Islet precursor cell (in vitro differentiated cells): ENCODE measurements at places on chromosomes 7 and 10.

DNA sequence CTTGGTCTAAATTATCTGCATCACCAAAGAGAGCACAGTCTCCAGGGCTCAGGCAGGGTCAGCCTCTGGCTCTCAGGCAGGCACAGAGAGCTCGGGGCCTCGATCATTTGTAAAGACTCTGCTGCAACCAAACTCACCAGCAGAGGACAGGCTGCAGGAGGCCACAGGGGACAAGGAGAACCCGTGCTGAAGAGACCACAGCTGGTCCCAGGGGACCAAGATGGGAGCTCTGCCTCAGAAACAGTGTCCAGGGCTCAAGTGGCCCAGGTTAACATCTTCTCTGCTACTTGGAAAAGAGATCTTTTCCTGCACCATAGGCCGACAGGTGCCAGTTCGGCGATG, 543.2 kb downstream of the PTPRN2 start:
- DNase-seq, result no peak

DNA sequence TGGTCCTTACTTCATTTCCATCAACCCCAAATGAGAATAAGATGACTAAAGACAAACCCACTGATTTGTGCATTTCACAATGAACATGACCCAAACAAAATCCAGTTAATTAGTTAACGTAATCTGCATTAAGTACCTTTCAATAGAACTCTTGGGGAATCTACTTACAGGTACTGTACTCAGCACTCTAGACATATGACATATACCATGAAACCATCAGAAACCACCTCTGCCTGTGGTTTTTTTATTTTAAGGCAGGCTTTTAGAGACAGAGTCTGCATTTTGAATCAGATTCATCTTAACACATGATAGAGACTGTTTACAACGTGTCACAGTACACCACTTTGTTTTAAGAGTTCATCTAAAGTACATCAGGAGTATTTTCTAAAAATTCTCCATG, 168.4 kb downstream of the BTAF1 start:
- DNase-seq, result no peak

- peak; percentile 71 for DNase-seq
These were observed 94.1 kb downstream of the SORCS3 start for GRCh38 chr10:104735036-104735756.

DNA sequence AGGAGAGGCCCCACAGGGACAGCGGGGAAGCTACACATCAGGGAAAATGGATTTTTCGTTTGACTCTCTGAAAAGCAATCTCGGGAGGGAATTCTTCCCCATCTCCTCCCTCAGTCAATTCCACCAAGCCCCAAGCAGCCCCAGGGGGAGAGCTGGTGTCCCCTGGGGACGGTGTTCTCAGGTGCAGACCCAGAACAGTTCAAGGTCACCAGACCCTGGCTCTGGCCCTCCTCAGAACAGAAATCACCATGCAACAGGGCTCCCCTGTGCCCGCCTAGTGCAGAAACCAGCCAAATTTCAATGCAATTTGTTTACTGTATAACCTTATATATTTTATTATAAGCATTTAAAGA, 34.1 kb downstream of the GSDME start:
- DNase-seq, result no peak

DNA sequence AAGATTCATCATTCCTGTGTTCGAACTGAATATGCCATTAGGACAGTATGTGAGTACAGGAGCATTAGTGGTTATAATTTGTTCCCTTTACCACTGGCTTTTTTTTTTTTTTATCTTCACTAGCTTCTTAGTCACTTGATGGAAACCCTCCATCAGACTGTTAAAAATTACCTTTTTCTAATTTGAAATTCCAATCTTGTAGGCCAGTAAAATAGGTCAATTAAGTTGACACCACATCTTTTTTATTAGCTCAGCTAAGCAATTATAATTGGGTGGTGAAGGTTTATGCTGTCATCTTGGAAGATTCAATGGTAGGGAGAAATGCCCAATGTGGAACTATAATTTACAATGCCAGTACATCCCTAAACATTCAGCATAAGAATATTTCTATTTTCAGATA, 6.1 kb downstream of the NRCAM start:
- no peak for DNase-seq

GRCh38 chr10:15558136-15558535, 161.6 kb downstream of the ITGA8 start:
- peak; percentile 71 for DNase-seq

DNA sequence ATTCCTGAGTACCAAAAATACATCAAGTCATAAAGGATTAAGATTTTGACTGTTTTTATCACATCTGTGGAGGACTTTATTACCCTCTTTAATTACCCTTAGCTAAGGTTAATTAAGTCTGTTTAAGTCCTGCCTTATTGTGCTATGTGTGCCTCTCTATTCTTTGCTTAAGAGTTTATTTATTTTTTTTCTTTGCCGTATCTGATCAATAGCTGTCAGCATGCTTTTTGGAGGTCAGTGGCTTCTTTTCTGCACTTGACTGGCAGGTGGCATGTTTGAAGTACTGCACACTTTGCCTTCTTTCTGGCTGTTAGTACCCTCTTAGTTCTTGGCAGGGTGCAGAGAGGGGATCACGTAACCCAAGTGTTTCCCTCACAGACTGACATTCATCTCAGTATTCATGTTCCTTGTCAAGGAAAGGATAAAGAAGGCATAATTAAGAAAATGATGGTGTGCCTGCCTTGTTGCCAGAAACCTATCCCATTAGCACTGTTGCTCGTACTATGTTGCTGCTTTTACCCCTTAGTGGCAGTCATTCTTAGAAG, 225.8 kb downstream of the EXOC4 start:
- DNase-seq, result no peak

DNA sequence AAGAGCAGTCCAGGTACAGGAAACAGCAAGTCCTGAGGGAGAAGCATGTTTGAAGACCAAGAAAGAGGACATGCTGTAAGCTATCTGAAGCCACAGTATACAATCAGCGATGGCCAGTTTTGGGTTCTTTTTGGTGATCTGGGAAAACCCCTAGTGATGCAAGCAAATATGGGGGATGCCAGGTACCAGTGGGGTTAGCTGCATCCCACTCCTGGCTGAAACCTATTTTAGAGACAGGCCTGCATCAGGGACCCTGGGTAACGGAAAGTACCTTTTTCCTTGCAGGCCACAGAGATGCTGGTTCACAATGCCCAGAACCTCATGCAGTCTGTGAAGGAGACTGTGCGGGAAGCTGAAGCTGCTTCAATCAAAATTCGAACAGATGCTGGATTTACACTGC, 32.9 kb downstream of the AP3M1 start:
- no peak for DNase-seq

DNA sequence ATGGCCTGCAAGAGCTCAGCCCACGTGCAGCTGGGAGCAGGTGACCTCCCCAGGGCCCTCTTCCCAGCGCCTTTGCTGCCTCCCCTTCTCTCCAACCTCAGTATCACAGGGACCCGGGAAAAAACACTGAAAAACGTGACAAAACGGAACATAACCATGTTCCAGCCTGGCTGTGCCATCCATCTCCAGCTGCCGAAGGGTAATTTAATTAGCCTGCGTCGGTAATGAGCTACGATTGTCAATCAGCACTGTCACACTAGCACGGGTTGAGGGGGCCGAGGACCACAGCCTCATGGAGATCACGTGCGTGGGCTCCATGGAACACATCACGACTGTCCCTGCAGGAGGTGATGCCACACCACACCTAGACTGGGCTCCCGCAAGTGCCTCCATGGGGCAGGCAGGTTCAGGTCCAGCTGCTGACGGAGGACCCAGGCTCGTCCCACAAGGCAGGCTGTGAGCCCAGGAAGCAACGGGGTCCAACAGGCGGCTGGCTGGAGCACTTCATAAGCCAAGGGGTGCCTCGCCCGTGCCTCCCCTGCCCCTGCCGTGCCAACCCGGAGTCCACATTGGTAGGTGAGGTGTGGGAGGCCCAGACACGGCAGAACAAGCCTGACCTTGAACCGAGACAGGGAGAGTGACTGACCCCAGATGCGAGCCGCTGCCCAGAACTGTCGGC, 199.5 kb downstream of the ELFN1 start:
- DNase-seq, result no peak

- DNase-seq, result peak; percentile 91
These were observed 69.0 kb downstream of the CREM start for GRCh38 chr10:35195361-35196306.

DNA sequence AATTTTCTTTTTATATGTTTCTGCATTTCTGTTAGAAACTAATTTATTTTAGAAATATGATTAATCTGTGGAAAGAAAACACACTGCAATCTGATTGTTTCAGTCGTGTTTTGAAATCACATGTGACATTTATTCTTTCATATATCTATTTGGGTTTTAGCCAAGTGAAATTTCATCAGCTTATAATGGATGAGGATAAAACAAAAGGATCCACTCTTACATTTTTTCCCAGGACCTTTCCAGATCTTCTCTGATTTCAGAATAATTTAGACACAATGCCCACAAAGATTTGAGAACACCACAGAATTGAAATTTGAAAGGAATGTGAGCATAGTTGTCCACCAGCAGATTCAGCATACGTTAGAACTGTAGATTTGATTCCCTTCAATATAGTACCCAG, 29.1 kb downstream of the CBLL1 start:
- DNase-seq, result no peak

DNA sequence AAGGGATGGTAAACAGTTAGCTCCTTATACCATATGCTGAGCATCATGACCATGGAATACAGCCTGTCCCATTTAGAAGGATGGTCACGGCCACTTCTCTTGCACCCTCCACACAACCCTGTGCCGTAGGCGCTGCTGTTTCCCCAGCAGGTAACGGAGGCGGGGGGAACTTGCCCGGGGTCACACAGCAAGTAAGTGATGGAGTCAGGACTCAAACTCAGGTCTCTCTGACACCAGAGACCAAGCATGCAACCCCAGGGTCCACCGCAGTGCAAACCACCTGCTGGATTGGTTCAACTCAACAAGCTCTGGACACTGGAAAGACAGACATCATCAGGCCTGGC, 71.6 kb downstream of the ZRANB1 start:
- DNase-seq, result no peak
